ENCODE measurements at places on chromosomes 5 and 9. TPM values are rescaled to one million over a fixed set of nuclear protein-coding genes. Genes with fewer than 3 reads are reported as not detected.

- no peak for DNase-seq
Measured at GRCh38 chr5:161387121-161387520, 159.4 kb downstream of the GABRB2 start.

DNA sequence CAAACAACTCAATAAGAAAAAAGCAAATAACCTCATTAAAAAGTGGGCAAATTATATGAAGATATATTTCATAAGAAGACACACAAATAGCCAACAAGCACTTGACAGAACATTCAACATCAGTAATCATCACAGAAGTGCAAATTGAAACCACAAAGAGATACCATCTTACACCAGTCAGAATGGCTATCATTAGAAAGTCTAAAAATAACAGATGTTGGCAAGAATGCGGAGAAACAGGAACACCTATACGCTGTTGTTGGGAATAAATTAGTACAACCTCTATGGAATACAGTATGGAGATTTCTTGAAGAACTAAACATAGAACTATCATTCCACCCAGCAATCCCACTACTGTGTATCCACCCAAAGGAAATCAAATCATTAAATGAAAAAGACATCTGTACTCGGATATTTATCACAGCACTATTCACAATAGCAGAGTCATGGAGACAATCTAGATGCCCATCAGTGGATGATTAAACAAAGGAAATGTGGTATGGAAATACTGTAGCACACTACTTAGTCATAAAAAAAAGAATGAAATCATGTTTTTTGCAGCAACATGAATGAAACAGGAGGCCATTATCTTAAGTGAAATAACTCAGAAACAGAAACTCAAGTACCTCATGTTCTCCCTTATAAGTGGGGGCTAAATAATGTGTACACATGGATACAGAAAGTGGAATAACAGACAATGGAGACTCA is 106.8 kb upstream of the FST start:
- no peak for DNase-seq

GRCh38 chr9:121305269-121305994 is 37.5 kb downstream of the GSN start:
- no peak for DNase-seq

DNA sequence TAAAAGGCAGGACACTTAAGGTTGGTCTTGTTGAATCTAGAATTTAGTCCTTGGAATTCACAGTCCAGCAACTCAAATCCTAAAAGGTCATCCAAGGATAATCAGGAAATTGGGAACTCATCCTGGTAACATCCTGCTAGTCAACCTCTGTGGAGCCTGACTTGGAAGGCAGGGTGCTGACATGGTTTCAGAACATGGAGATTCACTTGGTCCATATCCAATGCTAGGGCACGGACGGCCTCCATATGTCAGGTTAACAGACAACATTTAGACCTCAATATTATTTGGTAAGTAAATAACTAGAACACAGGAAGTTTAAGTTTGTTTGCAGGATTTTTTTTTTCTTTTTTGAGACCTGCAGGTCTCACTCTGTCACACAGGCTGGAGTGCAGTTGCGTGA is 783 bp upstream of the DNAH5 start:
- no peak for DNase-seq

DNA sequence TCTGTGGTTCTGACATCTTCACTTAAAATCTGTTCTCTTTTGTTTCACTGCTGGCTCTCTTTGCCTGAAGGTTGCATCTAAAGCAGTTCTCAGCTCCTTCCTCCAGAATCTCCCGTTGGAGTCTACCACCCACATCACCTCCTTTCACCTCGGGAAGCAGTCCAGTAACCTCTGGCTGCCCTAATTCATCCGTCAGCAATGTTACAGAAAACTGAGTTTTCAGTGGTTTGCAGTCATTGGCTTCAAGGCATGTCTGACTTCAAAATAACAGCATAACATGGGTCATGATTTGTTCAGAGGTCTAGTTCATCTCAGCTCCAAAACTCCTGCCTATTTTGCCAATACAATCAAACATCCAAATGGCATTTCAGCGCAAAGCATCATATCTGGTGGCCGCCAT is 107.7 kb downstream of the GOLPH3 start:
- DNase-seq, result no peak

DNA sequence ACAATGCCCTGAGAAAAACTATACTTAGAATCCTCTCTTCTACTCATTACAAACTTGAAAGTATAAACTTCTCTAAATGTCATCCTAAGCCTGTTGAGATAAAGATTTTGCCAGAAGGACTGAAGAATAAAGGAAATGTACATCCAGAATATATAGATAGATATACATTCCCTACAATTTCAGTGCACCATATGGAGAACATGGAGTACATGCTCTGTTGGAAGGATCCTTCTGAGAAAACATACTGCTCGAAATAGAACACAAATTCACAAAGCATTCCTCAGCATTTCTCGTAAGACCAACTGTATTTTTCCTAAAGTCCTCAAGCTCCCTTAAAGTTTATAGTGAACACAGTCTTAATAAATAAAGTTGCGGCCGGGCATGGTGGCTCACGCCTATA is 69.7 kb upstream of the RASA1 start:
- DNase-seq, result no peak

DNA sequence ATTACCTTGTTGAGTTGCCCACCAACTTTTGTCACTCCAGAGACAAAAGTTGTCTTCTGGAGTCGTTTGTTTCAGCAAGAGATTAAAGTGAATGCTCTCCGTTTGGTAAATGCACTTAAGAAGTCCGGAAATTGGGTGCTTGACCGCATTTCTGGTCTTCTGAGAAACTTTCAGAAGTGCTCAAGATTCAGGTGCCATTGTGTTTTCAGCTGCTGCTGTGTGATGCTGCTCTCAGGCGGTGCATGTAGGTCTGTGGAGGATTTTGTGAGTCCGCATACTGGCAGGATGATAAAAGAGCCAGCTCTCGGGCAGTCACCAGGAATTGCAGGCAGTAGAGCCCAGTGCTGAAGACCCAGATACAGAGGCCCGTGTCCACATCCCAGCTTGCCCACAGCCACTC is 5.9 kb upstream of the NFIL3 start:
- no peak for DNase-seq

GRCh38 chr5:77906806-77907205 is 130.7 kb upstream of the TBCA start:
- DNase-seq, result no peak

DNA sequence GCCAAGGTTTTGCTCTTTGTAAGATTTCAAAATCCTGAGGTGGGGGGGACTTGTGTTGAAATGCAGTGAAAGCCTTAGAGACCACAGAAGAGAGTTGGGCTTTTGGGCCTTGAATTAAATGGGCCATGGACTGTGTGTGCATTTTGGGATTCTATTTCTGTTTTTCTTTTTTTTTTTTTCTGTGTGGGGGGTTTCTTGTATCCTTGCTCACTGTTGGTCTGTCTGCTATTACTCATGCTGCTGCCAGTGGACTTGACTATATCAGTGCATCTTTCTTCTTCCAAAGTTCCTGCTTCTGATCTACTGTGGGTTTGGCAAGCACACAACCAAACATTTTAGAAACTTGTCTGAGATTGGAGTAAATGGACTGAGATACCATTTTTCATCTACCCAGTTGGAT is 344.9 kb downstream of the ARL15 start:
- no peak for DNase-seq

DNA sequence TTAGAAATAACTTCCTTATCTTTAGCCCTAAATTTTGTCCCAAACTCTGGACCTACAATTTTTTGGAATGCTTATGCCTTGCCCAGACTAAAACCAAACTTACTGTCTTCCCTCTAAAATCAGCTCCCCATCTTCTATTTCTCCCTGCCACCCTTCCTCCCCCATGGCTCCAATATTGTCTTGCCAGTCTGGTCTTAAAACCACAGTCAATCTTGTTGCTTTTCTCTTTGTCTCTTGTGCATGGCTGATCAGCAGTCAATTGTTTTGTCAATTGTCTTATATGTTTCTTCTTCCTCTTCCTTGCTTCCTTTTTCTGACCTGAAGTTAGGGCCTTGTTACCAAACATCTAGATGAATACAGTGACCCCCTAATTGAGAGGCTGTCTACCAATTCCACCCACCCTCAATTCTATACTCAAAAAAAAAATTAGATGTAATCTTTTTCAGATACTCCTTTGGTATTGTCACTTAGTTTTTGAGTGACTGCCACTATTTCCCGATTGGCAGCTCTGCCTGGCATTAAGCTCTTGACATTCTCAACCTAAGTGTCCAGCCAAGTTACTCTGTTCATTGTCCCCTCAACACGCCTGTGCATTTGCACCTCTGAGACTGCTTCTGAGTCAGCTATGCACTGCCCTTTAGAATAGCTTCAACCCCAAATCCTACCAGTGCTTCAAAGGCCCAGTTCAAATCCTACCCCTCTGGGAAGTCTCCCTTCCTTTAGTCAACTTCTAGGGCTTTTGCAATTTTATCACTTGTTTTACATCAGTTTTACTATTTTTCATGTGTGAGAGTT is 2.5 kb downstream of the PDCD1LG2 start:
- DNase-seq, result no peak

DNA sequence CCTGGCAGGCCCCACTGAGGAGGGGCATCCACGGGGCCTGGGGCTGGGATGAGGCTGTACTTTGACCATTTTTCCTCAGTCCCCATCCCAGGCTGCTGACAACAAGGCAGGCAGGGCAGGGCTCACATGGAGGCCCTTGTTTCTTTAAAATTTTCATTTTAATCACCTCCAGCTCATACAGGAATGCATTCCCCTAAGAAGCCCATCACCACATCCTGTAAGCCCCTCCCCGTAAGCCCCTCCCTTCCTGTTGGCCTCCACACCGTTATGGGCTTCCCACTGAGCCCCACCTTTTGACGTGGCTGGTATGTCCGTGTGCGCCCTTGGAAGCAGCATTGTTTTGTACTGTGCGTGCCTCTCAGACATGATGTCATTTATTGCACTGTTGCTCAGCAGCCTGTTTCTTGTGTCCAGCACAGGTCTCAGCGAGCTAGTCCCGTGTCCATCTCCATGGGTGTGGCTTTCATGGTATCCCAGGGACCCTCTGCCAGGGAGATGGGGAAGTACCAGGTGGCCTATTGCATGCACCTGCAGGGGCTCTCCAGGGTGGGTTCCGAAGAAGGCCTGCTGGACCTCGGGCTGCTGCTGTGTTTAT is 22.4 kb downstream of the PHF2 start:
- no peak for DNase-seq

GRCh38 chr5:59725392-59725767 is 168.1 kb downstream of the PDE4D start:
- no peak for DNase-seq

GRCh38 chr9:89529243-89530035 is 31.5 kb upstream of the SEMA4D start:
- no peak for DNase-seq

DNA sequence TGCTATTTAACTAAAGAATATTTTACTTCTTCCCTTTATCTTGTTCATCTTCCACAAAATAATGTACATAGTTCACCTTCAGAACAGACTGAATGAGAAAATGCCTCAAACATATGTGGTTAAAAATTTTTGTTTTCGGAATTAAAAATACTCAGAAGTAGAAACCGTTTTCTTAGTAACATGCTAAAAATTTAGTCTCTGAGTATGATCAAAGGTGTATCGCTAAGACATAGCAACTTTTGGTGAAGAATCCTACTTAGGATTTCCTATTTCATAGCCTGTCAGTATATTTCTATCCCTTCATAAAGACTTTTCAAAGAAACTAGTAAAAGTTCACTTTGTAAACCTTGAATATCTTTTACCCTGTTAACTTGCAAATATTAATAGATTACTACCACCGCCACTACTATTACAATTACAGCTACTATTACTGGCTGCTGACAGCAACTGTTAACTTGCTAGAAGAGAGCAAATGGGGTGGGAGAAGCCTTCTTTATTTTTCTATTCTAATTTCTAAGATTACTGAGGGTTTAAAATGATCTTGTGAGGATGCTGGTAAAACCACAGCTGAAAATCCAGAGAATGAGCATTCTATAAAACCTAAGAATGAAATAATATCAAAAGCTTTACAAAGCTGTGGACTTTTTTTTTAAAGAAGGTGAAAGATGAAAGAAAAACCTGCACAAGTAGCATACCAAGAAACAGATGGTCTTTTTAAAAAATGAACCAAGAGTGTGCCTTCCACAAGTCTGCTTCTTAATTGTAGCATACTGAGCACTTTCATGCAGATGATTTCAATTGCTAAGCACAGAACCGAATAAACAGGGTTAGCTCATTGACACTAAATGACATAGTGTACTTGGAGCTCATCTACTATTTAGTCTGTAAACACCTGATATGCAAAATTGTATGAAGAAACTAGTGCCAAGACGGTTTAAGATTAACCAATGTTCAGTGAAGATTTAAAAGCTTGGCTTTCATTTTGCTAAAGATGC is 246.3 kb upstream of the EFNA5 start:
- DNase-seq, result no peak

- DNase-seq, result no peak
Measured at GRCh38 chr9:121766081-121766683, 114.7 kb downstream of the DAB2IP start.

DNA sequence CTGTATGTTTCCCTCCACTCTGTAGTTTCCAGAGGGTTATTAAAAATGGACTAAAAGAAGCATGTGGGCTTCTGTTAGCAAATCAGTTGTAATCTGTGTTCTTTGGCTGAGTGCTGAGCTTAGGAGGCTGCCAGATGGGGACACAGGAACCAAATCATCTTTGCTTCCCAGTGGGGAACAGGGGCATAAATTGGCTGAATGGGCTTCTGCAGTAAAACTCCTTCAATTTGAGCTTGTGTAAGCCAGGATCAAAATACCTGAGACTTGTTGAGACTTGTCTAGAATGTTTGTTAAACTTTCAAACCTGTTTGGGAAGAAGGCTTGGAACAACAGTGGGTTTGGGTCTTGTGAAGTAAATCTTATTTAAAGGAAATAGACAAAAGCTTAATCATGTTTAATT is 32.2 kb upstream of the TNFAIP8 start:
- no peak for DNase-seq

DNA sequence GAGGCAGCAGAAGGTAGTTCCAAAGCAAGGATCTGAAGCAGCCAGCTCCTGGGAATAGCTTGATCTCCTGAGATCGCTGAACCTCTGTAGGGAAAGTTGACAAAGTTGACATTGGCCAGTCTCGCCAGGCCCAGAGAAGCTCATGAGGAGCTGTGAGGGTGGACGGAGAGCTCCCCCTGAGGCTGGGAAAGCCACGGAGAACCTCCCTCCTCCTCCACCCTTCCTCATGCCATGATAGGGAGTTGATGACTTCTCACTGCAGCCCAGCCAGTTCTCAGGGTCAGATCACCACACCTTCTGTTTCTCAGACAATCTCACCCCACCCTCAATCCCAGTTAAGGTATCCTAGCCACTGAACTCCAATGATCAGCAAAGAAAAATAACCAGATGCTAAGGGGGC is 30.4 kb upstream of the KCNV2 start:
- no peak for DNase-seq

- DNase-seq, result no peak
Measured at GRCh38 chr5:96538808-96539250, 105.8 kb upstream of the PCSK1 start.

The TRIM23 gene
- 7.5 TPM for total RNA-seq

The KIF24 gene
- 6.1 TPM for total RNA-seq

The CDH9 gene
- not detected for total RNA-seq

The GLRA1 gene
- total RNA-seq, result not detected

The NSG2 gene
- not detected for total RNA-seq

The DMRT3 gene
- not detected for total RNA-seq

The PCDHGA12 gene
- not detected for total RNA-seq

The CNTNAP3B gene
- not detected for total RNA-seq

Measured in activated T-helper 1 cell treated with anti-CD3 and anti-CD28 coated beads, Interleukin-12 subunit alpha, Interleukin-12 subunit beta, Interleukin-2, Interleukin-4 antibody, amounts not matched to agents 30 ng/mL and 10 ng/mL and 1 ng/mL, durations not matched to agents 14 hours and 24 hours and 36 hours (primary cell).